ENCODE measurements at places on chromosomes 5 and 9.

DNA sequence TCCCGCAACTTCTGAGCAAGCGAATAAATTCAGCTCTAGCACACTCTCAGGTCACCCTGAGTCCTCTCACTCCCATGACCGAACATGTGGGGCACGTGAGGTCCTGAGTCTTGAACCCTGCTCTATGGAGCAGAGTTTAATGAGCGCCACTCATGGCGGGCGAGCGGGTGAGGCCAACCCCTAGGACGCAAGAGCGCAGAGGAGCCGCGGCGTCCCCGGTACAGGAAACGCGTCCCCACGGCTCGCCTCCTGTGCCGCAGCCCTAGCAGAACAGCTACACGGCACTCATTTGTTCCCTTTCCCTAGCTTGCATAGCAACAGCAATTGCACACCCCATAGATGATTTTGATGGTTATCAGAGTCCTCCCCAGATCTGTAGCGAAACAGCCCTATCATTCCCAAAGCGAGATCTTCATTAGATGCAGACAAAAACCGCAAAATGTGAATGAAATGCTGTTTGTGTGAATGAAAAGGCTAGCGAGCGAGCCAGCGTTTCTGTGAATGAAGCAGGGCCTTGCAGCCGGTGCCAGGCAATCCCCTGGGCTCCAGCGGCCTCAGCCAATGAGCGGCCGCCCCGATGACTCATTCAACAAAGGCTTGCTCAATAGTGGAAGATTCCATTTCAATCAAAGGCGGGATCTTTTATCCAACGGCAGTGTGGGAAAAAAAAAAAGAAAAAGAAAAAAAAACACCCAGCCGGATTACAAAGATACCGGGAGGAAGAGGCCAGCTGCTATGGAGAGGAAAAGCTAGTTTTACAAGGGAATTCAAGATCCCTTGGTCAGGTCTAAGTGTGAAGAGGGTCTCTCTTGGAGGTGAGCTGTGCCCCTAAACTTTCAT lies 1.5 kb upstream of the SHC3 start:
- H3K27me3 ChIP-seq: peaks cover 70% of the 10 kb centered on the region
- no peaks in the 10 kb centered on the region for H3K36me3 ChIP-seq
- peak; percentile 78 for DNase-seq
- H3K27ac ChIP-seq: peak overlapping the region; percentile 94

DNA sequence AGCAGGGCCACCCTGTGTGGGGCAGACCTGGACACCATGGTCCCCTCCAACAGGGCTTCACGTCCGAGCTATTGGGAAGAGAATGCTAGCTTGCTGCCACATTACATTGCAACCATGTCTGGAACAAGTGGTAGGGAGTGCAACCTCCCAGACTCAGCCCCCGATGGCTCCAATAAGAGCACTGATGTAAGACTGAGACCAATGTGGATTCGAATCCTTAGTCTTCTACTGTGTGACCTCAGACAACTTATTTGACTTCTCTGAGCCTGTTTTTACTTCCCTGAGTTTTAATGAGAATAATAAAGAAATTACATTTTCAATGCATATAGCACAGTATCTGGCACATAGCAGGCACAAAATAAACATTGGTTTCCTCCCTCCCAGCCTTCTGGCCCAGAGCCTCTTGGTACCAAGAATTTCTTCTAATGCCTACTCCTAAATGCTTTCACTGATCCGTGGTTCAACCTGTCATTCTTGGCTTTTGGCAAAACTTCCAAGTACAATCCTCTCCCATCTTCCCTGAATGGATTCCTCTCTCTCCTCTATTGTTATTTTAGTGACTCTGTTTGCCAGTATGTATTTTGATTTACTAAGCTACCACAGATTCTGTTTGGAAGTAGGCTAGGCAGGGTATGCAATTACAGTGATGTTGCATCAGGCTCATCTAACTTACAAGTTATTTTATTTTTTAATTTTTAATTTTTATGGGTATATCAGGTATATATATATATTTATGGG lies 34.6 kb upstream of the COL15A1 start:
- peaks cover 6% of the 10 kb centered on the region for H3K27me3 ChIP-seq
- H3K36me3 ChIP-seq: no peaks in the 10 kb centered on the region
- peaks cover 17% of the 10 kb centered on the region for H3K4me1 ChIP-seq
- DNase-seq: no peak
- no peak overlapping the region for H3K4me3 ChIP-seq

DNA sequence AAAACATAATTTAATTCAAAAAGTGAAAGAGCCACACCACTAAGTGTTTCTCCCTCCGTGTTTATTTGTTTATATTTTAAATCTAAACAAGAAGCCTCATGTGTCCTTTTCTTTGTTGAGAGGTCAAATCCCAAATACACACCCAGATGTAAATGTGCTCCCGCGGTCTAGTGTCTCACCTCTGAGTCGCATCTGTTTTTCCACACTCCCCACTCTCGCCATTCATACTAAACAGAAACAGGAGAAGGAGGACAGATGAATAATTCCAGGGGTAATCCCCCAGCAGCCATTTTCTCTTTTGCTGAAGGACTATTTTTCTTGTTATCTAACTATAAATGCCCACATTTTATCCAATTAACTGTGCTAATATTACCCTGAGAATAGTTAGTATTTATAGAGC lies 361.6 kb upstream of the RIOK2 start:
- no peak overlapping the region for H3K4me3 ChIP-seq
- no peaks in the 10 kb centered on the region for H3K4me1 ChIP-seq

- H3K36me3 ChIP-seq: no peaks in the 10 kb centered on the region
- no peak overlapping the region for H3K4me3 ChIP-seq
- peaks cover 2% of the 10 kb centered on the region for H3K27me3 ChIP-seq
- DNase-seq: no peak
These were observed 76.5 kb downstream of the KCTD16 start for GRCh38 chr5:144247131-144247530.

- no peak overlapping the region for H3K4me3 ChIP-seq
- H3K4me1 ChIP-seq: peaks cover 13% of the 10 kb centered on the region
- H3K27me3 ChIP-seq: no peaks in the 10 kb centered on the region
- no peak for DNase-seq
These were observed 18.0 kb upstream of the STARD4 start for GRCh38 chr5:111530298-111530740.

DNA sequence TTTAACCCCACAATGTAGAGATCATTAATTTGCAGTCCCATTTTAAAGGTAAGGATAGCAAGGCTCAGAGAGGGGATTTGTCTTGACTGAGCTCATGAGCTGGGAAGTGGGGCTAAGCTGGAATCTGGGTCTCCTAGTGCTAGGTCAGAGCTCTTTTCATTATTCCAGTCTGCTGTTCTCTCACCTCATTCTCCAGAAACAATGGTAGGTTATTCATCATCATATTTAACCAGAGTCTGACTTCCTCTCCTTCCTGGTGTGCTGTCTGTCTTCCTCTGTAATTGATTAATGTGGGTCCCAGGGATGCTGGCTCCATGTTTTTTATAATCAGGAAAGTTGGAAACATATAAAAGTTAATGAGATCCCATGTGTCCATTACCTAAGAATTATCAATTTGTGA lies 20.6 kb downstream of the C9orf43 start:
- H3K27me3 ChIP-seq: peaks cover 1% of the 10 kb centered on the region
- no peak overlapping the region for H3K27ac ChIP-seq
- no peaks in the 10 kb centered on the region for H3K4me1 ChIP-seq
- no peak overlapping the region for H3K4me3 ChIP-seq
- DNase-seq: no peak
- no peaks in the 10 kb centered on the region for H3K36me3 ChIP-seq

GRCh38 chr5:113474100-113474728 lies 14.0 kb downstream of the MCC start:
- H3K27me3 ChIP-seq: peaks cover 3% of the 10 kb centered on the region
- peaks cover 9% of the 10 kb centered on the region for H3K36me3 ChIP-seq
- peak overlapping the region; percentile 1 for H3K4me3 ChIP-seq
- DNase-seq: no peak
- peak overlapping the region; percentile 91 for H3K27ac ChIP-seq
- peaks cover 18% of the 10 kb centered on the region for H3K4me1 ChIP-seq

GRCh38 chr5:73387601-73388305 lies 60.8 kb downstream of the FOXD1 start:
- peaks cover 12% of the 10 kb centered on the region for H3K36me3 ChIP-seq
- H3K4me1 ChIP-seq: no peaks in the 10 kb centered on the region

DNA sequence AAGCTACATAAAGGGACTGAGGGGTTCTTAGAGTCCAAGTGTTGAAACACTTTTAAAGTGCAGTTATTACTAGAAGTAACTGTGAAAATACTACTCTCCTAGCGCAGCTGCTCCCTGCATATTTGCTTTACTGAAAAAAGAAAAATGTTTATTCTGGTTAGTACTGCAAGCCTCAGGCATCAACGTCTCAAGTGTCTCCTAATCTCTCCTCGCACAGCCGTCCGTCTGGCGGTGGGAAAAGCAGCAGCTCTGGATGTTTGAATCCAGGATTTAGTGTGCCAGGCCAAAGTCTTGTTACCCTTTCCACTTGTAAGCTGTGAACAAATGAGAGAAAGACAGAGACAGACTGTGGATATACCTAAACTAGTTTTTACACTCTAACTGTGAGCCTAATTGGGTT lies 31.1 kb downstream of the RORB start:
- H3K4me1 ChIP-seq: no peaks in the 10 kb centered on the region
- H3K4me3 ChIP-seq: no peak overlapping the region
- peaks cover 28% of the 10 kb centered on the region for H3K27me3 ChIP-seq
- no peak overlapping the region for H3K27ac ChIP-seq

- no peak overlapping the region for H3K4me3 ChIP-seq
- H3K36me3 ChIP-seq: peaks cover 2% of the 10 kb centered on the region
- no peak for DNase-seq
These were observed 16.3 kb upstream of the SLC12A7 start for GRCh38 chr5:1127959-1128785.

GRCh38 chr5:153865016-153865415 lies 173.7 kb downstream of the FAM114A2 start:
- no peaks in the 10 kb centered on the region for H3K27me3 ChIP-seq
- peaks cover 5% of the 10 kb centered on the region for H3K4me1 ChIP-seq
- H3K36me3 ChIP-seq: no peaks in the 10 kb centered on the region
- H3K27ac ChIP-seq: no peak overlapping the region
- H3K4me3 ChIP-seq: no peak overlapping the region

DNA sequence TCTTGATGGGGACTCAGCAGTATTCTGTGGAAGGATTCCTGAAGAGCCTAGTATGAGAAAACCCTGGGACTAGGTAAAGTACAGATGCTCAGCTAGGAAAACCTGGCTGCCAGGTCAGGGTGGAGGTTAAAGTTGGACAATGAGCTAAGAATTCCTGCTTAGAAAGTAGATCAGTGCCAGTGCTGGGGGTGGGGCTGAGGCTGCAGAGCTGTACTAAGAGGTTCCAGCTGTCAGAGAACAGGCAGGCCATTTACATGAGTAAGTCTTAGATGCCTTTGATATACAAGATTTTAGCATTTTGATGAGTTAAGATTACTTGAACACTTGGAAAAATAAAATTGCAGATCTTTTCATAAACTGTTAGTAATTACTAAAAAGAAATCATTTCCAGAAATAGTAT lies 332.3 kb upstream of the NUDT12 start:
- no peaks in the 10 kb centered on the region for H3K27me3 ChIP-seq
- no peaks in the 10 kb centered on the region for H3K36me3 ChIP-seq
- H3K27ac ChIP-seq: no peak overlapping the region
- H3K4me3 ChIP-seq: no peak overlapping the region
- DNase-seq: no peak

DNA sequence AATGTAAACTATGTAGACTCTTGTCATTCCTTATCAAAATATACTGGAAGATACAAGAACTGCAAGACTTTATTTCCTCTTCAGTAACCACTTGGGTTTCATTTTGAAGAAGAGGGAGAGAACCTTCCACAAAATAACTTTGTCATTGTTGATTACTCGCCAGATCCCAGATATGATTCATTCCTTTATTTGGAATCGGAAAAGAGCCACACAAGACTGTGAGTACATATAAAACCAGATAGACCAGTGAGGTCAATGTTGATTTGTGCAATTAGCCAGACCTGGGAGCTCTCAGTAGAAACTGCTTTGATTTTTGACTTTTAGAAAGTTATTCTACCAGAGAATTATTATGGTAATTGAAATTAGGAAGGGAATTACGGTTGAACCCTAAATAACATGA lies 146.1 kb downstream of the TMEM167A start:
- H3K27ac ChIP-seq: no peak overlapping the region
- peaks cover 13% of the 10 kb centered on the region for H3K4me1 ChIP-seq
- no peak for DNase-seq
- H3K4me3 ChIP-seq: no peak overlapping the region
- H3K36me3 ChIP-seq: peaks cover 2% of the 10 kb centered on the region

- H3K27ac ChIP-seq: no peak overlapping the region
- peaks cover 3% of the 10 kb centered on the region for H3K36me3 ChIP-seq
- no peaks in the 10 kb centered on the region for H3K27me3 ChIP-seq
- no peak overlapping the region for H3K4me3 ChIP-seq
- peaks cover 17% of the 10 kb centered on the region for H3K4me1 ChIP-seq
These were observed 34.9 kb upstream of the FCHO2 start for GRCh38 chr5:72920690-72921502.

- no peak overlapping the region for H3K4me3 ChIP-seq
- no peak overlapping the region for H3K27ac ChIP-seq
- peaks cover 7% of the 10 kb centered on the region for H3K4me1 ChIP-seq
These were observed 18.1 kb downstream of the KYAT1 start for GRCh38 chr9:128863647-128864046.

- peaks cover 7% of the 10 kb centered on the region for H3K27me3 ChIP-seq
- no peak for DNase-seq
- no peaks in the 10 kb centered on the region for H3K4me1 ChIP-seq
- H3K27ac ChIP-seq: no peak overlapping the region
- no peak overlapping the region for H3K4me3 ChIP-seq
These were observed 268.5 kb upstream of the NMUR2 start for GRCh38 chr5:152673601-152674000.

GRCh38 chr5:177008716-177009115 lies 2.1 kb upstream of the UIMC1 start:
- no peaks in the 10 kb centered on the region for H3K27me3 ChIP-seq
- H3K4me3 ChIP-seq: no peak overlapping the region
- no peak overlapping the region for H3K27ac ChIP-seq
- no peaks in the 10 kb centered on the region for H3K36me3 ChIP-seq

DNA sequence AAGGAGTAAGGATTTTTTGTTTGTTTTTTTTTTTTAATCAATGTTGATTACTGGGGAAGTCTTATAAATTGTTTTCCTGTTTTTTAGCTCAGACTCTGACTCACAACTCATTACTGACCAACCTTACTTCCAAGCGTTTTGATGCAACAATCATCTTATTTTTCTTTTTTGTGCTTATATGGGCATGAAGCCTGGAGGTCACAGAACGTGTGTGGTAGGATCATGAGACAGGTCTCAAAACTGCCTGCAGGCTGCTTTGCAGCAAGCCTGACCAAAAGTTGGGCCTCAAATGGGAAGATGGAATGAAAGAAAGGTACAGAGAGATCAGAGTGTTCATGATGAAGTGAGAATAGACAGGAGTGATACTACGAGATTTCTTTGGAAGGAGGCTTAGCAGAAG lies 38.5 kb downstream of the SNCAIP start:
- peak overlapping the region; percentile 86 for H3K27ac ChIP-seq
- peaks cover 77% of the 10 kb centered on the region for H3K4me1 ChIP-seq
- H3K36me3 ChIP-seq: peaks cover 14% of the 10 kb centered on the region
- H3K27me3 ChIP-seq: no peaks in the 10 kb centered on the region
- DNase-seq: no peak

DNA sequence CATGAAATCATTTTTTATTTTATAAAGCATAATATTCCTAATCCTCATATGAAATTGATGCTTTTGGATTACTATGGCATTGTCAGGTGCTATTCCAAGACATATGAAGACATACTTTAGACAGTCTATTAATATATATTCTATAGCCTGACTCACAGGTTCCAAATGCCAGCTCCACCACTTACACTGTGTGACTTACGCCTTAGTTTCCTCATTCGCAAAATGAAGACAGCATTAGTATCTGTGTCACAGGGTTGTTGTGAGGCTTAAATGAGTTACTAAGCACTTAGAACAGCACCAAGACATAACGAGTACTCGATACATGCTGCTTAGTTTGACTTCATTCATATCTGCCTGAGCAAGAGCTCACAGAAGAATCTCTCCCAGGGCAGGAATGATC lies 132.2 kb upstream of the PTGER4 start:
- no peak for DNase-seq
- H3K4me3 ChIP-seq: no peak overlapping the region
- no peaks in the 10 kb centered on the region for H3K27me3 ChIP-seq

All from mesothelial cell of epicardium (in vitro differentiated cells).